ENCODE measurements at places on chromosomes 5 and 9.

DNA sequence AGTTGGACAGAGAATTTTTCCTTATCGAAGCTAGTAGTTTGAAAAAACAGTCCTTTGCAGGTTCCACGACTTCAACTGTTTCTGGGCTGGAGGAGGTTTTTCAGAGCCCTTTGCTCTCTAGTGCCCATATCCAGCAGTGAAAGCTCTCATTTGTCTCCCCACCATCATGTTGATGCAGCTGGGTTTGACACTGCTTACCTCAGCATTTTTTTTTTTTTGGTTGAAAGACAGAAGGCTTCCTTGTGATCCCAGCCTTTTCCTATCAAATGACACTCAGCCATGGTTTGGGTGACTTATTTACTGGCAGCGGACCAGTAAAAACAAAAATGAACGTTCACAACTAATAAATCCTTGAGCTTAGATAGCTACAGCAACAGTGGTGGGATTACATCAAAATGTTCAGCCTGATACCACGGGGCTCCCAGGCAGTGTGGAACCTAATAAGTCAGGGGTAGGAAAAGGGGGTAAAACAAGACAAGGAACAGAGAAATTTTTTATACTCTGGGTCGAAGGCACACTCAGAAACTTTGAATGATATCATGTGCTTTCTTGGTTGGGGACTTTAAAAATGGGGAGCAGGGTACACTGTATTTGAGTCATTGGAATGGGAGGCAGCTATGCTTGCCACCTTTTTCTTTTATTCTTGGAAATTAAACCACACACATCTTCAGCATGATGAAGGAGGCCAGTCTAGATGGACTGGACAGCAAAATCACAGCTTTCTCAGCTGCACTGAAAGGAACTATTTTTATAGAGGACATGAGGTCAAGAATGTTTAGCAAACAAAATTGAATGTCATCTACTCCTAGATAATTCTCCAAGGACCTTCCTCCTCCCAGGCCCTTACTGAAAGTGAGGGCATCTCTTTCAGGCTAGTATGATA is 308.9 kb upstream of the MPDZ start:
- no peak for DNase-seq

DNA sequence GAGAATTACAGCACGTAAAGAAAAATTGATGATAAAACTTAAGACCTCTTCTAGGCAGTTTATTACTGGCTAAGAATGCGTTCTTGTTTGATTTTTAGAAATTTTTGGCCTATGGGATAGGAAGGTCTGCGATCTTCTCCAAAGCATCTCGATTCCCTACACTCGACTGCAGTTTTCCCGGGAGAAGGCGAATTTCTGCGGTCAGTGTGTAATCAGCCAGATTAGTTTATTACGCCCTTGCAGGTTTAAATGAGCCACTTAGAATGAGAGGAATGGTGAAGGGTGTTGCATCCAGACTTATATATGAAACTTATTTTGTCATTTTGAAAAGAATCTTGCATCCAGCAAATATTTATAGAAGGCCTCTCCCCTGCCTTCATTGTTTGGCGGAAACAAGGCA is 1.2 kb downstream of the MTAP start:
- no peak for DNase-seq

- DNase-seq, result no peak
These were observed 27.1 kb downstream of the FRMD3 start for GRCh38 chr9:83511051-83511450.

DNA sequence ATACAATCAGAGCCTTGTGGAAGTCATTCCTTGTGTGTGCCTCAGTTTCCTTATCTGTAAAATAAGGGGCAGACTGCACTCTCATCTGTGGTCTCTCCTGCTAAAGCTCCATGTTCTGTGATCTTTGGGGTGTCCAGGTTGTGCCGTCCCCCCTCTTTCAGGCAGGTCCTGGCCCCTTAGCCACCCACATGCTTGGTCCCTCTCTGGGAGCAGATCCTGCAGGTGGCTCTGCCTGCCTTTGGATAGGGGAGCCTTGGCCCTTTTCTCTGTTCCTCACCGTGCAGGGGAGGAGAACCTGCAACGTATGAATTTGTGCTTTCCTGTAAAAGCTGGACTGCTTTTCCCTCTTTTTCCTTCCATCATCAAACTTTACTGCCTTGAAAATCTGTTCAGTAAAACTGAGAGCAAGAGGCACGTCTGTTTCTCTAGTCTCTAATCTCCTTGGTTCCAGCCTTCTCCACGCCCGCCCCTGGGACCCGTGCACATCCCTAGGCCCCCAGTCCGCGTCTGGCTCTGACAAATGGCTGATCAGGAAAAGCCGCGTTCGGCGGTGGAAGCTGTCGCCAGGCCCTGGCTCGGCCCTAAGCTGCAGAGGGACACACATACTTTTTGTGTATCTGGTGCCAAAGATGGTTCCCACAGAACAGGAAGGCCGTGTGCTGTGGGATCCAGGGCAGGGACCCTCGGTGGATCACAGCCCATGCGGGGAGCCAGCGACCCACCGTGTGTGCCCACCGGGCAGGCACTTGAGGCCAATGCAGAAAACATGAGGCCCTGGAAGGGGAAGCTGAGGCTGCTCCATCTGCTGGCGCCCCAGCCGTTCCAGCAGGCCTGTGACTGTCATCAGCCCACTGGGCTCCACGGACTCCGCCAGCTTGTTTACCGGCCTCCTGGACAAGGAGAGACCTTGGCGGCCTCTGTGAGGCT is 43.4 kb upstream of the COL5A1 start:
- no peak for DNase-seq

DNA sequence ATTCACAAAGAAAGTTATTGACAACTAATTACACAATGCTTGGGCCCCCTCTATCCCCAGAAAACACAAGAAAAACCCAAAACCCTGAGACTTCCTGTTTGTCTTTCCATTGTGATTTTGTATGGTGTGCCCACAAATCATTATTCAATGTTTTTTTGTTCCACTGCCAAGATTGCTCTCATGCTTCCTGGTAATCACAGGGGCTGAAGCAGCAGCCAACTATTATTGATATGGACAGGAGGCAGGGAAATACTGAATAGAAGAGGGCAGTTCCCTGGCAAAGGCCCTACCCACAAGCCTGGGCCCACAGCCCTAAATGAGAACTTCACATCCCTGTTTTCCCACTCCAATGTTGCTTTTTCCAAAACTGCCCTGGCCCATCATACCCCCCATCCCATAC is 21.5 kb upstream of the RFK start:
- DNase-seq, result no peak
